ENCODE measurements at places on chromosomes 3 and 15.

DNA sequence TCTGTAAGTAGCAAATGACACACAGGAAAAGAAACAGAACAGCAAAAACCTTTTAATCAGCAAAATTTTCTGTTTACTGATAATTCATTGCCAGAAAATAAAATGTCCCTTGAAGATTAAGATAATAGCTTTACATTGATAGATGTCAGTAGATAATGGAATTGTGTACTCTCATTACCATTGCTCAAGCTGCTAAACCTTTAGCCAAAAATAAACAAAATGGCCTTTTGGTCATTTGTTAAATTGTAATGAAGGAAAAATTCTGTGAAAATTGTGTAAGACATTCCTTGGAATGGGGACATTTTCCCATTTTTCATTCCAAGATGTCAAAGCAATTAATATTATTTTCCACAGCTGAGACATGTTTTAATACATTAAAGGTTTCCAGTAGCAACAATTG lies 189.8 kb downstream of the PLOD2 start:
- DNase-seq, result no peak

- no peak for DNase-seq
Observed at GRCh38 chr15:25900901-25901300, 37.8 kb upstream of the ATP10A start.

DNA sequence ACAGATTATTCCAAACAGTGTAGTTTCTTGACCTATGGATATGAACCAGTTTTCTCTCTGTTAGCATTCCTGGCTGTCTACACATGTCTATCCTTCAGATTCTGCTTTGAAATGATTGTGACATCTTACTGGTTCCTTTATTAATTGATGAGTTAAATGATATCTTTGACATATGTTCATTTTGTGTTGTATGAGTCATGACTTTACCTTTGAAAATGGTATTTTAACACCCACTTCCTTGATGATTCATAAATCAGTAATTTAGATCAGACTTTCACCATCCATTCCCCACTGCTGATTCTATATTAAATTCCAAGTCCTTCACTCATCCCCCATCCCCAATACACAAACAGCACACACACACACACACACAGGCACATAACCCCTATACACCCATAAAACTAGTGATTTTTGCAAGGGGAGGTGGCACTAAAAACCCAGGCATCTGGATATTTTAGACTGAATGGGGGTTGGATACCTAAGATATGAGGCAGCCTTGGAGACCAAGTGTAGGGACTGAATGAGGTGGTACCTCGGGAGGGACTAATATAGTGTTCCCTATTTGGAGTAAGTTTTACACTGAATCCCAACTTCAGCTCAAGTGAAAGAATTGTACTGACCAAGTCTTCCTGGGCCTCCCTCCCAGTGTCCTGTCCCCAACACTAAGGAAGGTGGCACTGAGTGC lies 9.7 kb downstream of the CCK start:
- DNase-seq, result peak; percentile 14

DNA sequence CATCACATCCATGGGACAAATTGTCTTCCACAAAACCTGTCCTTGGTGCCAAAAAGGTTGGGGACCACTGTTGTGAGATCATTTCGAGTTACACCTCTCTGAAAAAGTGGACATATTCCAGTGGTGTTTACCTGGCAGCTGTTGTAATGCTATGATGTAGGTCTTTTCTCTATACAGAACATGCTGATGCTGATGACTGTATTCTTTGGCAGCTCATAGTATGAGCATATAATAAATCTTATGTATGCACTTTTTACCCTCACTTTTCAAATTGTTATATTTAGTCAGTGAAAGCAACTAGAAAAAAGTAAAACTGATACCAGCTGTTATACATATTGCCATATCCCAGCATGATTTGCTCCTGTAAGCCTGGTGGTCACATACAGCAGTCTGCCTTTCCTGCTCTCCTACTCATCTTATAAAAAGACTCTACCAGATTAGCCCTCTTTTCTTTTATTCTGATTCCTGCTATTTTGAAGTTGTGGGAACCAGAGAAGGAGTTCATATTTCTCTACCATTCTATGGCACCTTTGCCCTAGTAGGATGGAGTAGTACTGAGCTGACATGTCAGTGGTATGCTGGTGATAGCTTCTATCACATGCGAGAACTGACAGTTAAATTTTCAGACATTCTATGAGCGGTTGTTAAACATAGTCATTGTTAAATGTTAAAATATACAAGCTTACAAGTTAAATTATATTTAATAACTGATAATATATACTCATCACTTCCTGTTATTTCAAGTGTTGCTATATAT lies 128.7 kb downstream of the FNDC3B start:
- DNase-seq, result no peak

- peak; percentile 19 for DNase-seq
Observed at GRCh38 chr15:54131410-54131809, 153.2 kb downstream of the UNC13C start.

DNA sequence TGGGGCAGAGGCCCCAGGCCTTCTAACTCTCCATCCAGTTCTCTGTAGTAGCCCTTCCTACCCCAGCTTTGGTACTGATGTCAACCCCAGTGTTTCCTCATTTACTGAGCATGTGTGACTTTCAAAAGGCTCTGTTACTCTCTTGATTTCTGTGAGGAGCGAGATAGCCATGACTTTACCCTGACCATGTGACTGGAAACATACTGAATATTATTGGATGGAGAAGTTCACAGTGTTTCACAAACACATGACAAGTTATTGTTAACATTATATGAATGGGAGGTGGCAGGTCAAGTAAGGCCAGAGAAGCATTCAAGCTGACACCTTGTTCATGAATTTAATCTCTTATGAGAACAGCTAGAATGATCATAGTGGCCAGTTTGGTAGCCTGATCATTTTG lies 53.7 kb downstream of the MAGI1 start:
- no peak for DNase-seq

DNA sequence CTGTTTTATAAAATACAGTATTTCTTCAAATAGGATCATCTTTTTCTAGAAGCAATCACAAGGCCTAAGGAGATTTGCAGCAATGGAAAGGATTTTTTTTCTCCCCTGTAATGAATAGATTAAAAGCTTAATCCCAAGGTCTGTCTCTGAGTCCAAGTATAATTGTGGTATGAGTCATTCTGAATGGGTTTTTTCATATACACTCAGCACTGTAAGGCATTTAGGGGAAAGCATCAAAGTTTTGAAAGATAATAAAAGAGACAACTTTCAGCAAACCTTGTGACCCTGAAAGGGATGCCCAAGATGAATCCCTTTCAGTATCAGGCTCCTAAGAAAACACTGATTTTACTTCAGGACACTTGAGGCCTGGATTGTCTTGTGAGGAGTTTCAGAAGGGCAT lies 23.3 kb upstream of the LARS2 start:
- DNase-seq, result no peak

DNA sequence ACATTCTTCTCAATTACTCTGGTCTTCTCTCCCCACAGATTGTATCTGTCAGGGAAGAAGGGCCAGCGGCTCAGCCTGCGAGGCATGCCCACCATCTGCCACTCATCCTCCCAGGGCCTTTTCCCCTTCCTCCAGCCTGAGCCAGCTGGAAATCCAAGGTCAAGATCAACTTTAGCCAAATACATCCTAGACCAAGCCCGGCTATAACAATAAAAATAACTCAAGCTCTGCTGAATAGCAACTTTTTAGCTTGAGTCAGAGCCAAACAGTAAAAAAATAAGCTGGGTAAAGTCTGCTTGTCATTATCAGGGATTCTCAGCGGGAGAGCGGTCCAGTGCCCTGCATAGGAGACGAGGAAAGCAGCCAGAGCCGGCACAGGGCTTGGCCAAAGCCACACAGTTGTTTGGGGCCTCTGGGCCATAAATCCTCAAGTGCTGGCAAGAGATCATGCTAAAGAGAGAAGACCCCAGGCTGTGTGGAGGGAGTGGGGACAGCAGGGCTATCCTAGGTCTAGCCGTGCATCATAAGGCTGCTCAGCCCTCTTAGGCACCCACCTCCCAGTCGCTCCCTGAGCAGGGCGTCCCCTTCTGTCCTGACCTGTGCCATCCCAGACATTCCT lies 76.2 kb upstream of the HERC1 start:
- peak; percentile 74 for DNase-seq

DNA sequence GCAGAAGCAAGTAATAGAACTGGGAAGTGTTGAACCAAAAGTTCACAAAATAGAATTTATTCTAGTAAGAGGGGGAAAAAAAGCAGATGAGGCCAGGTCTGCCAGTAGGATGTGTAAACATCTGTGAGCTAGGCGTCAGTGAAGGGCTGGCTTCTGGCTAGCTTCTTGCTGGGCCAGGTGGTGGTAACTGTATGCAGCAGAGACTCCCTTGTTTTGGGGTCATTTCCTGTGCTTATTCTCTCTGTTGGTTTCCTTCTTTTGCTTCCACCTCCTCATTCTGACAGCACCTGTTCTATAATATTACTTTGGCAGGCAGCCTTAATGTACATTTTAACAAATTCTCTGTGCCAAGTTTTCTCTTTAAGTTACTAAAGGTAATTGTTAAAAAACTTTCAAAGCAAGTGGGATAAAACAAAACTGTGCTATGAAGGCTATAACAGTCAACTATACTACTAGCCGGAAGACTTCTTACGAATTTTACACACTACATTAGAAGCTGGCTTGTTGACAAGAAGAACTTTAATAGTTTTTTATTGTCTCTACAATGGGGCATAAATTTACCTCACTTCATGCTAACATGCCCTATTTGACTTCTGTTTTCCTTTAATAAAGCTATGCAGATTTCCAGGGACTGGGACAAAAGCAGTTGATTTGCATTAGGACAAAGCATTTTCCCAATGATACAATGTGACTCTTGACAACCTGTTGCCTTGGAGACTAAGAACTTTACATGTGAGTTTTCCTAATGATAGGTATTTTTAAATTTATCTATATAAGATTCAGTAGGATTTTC lies 318.8 kb upstream of the NAALADL2 start:
- DNase-seq, result no peak

DNA sequence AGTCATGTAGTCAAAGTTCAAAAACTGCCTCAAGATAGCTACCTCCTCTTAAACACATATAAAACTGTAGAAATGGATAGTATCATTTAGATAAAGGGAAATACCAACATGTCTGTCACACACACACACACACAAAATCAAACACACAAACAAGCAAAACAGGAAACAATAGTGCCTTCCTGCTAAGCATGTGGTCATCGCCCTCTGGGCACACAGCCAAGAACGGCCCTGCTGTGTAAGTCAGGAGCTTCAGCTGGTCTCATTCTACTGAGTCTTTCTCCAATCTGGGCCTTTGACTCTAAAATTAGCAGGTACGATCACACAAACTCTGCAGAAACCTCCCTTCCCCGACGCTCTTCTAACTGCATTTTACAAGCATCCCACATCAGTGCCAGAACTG lies 272.2 kb upstream of the CHRNA7 start:
- peak; percentile 14 for DNase-seq

GRCh38 chr15:86691091-86691663 lies 611.5 kb downstream of the AGBL1 start:
- no peak for DNase-seq

DNA sequence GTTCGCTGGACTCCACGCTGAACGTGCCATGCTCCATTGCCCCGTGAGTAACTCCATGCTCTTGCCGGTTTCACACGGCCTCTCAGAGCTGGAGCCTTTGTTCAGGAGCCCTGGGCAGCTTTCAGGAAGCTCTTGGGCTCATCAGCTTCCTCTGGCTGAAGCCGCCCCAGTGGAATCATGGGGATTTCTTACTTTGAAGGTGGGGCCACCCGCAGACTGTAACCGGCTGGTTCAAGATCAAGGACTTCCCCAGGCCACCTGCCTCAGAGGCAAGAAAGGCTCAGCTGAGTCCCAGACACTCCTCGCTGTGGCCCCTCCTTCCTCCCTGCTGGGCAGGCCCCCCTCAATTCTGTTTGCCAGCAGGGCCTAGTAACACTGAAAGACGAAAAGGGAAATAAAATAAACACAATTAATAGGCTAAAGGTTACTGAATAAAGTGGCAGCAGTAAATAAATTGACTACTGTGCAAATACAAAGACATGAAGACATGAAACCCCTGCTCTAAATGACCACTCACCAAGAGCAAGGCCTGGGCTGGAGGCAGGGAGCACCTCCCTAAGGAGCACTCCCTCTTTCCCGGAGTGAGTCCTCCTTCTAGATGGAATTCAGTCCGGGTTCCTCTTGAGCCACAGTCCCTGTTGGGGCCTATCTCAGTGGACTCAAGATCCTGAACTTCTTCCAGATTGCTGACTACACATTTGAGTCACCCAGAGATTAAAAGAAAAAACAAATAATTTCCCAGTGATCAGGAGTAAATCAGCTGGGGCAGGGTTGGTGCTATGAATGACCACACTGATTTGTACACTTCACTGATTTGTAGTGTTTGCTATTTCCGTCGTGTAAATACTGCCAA lies 51.0 kb downstream of the ZDHHC19 start:
- peak; percentile 57 for DNase-seq

- DNase-seq, result no peak
Observed at GRCh38 chr15:88489321-88489720, 21.8 kb downstream of the MRPS11 start.

DNA sequence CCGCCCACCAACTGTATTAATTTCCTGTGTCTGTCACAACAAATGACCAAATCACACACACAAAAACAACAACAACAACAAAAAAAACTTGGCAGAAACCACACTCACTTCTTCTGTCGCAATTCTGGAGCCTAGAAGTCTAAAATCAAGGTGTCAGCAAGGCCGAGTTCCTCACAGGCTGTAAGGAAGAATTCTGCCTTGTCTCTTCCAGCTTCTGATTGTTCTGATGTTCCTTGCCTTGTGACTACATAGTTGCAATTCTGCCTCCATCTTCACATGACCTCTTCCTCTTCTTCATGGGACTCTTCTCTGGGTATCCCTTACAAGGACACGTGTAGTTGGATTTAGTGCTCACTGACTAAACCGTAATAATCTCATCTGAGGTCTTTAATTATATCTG lies 61.4 kb downstream of the IL12A start:
- no peak for DNase-seq

DNA sequence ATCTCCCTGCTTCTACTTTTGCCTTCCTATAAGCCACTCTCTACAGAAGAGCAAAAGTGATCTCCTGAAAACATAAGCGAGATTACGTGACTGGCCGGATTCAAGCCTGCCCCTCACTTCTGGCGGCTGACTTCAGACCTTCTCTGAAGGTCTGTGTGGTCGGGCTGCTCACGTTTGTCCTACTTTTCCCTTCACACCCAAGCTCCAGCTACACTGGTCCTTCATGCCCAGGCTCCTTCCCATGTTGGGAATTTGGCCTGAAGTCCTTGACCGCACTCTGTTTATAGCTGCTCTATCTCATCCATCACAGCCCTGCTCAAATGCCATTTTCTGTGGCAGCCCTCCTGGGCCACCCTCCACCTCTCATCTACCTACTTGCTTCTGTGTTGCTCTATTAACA lies 6.7 kb upstream of the PLA2G4E start:
- no peak for DNase-seq

DNA sequence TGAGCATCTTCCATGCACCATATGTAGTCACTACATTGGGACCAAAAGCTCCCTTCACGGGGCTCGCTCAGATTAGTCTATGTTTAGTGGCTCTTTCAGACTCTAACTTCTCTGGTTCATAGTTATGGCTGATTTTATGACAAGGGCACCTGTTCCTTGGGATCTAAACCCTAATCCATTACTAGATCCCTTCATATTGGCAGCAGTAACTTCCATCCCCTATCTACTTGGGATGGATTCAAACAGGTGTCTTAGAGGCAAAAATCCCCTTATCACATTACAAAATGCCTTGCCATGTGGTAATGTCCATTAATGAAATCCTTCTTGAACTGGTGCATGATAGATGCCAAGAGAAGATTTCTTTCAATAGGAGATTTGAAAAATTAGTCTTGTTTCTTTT lies 96.7 kb upstream of the TP63 start:
- DNase-seq, result no peak
